Esophagus mucosa (tissue), 1 donor: ENCODE measurements at places on chromosomes 6 and 20. TPM values are rescaled to one million over a fixed set of nuclear protein-coding genes. Genes with fewer than 3 reads are reported as not detected.
A peak's percentile ranks its signal among the peaks of the same experiment; 100 is the strongest.

DNA sequence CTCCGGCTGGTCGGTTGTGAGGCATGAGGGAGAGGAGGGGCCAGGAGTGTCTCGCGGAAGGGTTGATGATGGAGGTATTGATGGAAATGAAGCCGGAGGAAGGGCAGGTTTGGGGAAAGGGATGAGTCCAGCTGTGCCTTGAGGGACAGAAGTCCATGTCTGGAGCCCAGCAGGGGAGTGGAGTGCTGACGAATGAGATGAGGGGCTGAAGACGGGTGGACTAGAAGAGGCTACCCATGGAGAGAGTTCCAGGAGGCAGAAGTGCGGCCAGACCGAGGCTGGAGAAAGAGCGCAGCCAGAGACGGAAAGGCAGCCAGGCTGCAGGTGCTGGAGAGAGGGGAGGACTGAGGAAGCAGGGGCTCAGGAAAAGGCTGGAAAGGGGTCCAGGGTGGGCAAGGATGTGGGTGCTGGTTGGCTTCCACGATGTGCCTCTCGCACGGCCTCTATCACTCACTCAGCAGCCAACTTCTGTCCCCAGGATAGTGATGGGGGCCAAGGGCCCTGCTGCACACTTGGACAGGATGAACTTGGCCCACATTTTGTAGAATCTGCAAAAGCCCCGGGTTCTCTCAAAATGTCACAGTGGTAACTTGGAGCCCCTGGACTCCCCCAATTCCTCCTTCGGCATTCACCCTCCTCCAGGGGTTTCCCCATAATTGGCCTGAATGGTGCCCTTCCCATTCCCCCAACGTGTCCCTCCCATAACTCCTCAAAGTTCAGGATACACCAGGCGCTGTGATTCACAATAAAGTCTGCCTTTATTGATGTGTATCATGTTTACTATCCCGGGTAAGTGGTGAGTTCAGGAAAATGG is 627 bp upstream of the EIF6 start:
- no peak for ATAC-seq

DNA sequence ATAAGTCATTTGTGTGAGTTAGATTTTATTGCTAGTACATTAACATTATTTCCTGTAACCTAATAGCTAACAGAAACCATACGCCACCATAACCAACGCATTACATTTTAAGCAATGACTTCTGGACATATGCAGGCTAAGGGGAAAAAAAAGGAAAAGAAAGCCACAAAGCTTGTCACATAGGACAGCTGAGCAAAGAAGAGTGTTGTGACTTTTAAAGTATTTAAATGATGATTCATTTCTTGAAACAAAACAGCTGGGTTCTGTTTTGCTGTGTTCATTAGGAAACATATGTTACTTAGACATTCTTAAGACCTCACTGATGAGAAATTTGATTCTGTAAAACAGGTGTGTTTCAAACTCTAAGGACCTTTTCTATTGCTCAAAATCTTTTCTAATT is 171.4 kb downstream of the COL9A1 start:
- no peak for ATAC-seq

- ATAC-seq: no peak
These were observed 35.9 kb downstream of the ZC3H12D start for GRCh38 chr6:149448821-149449453.

DNA sequence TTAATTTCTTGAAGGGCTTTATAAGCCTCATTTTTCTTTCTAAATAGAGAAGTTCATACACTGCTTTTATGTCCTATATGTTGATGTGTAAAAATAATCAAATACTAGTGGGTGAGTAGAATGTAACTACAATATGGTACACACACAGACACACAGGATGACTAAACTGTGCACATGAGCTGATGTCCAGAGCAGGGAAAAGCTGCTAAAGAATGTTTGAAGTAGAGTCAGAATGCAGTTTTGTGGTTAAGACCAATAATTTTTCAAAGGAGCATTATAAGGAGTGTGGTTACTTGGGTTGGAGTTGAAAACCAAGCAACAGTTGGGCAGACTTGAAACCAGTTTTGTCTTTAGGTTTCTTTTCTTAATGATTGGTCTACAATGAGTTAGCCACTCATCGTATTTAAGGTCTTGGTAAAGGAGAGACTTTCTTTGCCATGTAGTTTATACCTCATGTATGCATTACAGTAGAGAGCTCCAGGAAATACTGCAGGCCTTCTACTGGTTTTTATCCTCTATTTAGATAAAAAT is 196.6 kb downstream of the ESR1 start:
- no peak for ATAC-seq

Gene TMEM63B
- total RNA-seq: 42.4 TPM

DNA sequence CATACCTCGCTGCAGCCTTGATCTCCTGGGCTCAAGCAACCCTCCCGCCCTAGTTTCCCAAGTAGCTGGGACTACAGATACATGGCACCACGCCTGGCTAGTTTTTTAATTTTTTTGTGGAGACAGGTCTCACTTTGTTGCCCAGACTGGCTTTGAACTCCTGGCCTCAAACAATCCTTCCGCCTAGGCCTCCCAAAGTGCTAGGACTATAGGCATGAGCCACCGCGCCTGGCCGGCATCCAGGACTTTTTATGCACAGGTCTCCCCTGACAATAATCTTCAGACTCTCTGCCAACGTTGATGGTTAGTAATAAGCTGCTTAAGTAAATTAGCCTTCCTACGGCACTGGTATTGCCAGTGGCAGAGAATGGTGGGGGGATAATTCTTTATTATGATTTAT is 110.5 kb upstream of the MTHFD1L start:
- ATAC-seq: no peak

GRCh38 chr6:20769631-20770030 is 235.4 kb downstream of the CDKAL1 start:
- no peak for ATAC-seq

Gene TRIM27
- total RNA-seq: 22.0 TPM

GRCh38 chr6:34914358-34914757 is 25.3 kb downstream of the ANKS1A start:
- no peak for ATAC-seq

GRCh38 chr6:151284012-151284411 is 44.2 kb downstream of the AKAP12 start:
- ATAC-seq: peak; percentile 89

- no peak for ATAC-seq
These were observed 261.2 kb downstream of the PTPRK start for GRCh38 chr6:128259029-128259724.

DNA sequence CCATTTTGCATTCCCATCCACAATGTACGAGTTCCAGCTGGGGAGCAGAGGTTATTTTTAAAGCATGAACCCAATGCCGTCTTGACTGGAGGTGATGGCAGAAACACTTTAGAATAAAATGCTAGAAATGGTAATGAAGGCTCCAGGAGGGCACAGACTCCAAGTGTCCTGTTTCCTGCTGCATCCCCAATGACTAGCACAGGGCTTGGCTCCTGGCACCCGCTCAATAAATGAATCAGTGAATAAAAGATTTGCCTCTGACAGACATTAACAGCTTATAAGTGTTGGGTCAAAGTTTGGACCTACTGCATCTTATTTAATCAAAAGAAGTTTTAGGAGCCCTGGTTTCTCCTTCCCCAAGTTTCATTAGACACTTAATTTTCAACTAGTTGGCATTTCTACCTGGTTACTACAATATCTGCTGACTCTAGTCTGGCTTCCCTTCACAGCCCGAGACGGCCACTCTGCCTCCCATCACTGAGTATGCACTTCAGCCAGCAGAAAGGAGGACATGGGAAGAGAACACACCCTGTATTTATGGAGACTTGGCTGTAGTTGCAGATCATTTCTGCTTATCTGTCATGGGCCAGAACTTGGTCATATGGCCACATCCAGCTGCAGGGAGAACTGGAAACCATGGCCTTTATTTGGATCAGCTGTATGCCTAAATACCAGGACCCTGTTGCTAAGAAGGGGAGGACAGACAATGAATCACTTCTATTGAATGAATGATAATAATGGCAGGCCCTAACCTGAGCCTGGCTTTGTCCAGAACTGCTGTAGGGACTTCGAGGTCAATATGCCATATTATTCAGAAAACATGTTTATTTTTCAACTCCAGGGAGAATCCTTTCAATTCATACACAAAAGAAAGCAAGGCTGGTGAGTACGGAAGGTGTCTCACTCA is 63.1 kb downstream of the TTI1 start:
- ATAC-seq: peak; percentile 63

DNA sequence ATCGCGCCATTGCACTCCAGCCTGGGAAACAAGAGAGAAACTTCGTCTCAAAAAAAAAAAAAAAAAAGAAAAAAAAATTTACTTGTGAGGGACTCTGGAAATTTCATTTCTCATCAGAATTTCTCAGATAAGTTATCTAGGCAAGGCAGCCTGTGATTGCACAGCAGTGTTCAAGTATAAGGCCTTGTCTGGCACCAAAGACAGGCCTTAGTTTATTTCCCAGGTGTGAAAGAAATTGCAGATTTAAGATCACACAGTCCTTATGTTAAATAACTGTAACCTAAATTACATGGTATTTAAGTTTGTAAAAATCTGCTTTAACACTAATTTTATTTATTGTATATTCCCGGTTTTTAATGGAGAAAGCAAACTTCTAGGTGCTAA is 34.8 kb downstream of the HFE start:
- ATAC-seq: no peak

DNA sequence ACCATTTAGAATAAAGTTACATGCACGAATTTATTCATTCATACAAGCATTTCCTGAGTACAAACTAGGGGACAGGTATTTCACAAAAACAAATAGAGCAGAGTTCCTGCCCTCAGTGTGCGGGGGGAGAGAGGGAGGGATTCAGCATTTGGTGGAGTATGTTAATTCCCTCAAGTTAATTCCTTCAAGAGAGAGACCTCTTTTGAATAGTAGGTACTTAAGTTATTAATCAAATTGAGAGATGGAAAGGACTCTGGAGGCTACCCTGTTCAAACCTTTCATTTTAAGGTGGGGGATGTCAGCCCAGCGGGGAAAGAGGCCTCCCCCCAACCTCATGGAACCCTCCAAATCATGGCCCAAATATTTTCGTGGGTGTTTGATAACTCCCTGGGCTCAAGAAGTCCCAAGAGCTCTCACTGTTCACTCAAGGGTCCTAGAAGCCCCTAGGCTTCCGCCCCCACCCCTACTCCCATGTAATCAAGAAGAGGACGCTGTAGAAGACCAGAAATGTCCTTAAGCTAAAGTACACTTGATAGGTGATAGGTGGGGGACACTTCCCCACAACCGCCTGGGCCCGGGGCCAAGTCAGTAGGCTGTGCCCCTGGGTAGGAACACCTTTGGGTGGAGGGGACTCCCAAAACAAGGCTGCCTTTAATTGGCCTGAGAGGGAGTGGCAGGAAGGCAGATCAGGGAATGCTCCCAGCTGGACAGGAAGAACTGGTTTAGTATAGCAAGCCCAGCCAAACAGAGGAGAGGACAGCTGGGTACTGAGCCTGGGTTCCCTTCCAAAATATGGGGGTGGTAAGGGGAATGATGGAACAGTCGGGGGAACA is 2.9 kb downstream of the SDC4 start:
- peak; percentile 58 for ATAC-seq

GRCh38 chr20:37781626-37782025 is 87.8 kb downstream of the CTNNBL1 start:
- no peak for ATAC-seq

GRCh38 chr6:99216959-99217358 is 132.5 kb downstream of the FAXC start:
- ATAC-seq: no peak

- ATAC-seq: peak; percentile 13
These were observed 43.1 kb upstream of the NAA20 start for GRCh38 chr20:19973961-19974629.

GRCh38 chr6:113690281-113691259 is 166.6 kb upstream of the MARCKS start:
- peak; percentile 84 for ATAC-seq

Gene C6orf52
- total RNA-seq: 0.84 TPM

Gene PI16
- total RNA-seq: 0.20 TPM

DNA sequence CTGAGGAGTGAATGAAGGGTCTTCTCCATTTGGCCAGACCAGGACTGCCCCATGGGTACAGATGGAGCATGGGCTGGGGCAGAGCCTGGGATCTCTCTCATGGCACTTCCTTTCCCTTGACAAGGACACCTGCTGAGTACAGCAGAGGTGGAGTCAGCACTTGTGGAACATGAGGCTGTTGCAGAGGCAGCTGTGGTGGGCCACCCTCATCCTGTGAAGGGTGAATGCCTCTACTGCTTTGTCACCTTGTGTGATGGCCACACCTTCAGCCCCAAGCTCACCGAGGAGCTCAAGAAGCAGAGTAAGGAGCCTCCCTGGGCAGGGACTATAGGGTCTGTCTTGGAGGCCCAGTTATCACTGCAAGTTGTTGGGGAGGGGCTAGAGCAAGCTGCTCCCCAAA is 29.6 kb downstream of the GSS start:
- no peak for ATAC-seq

- no peak for ATAC-seq
These were observed 12.2 kb upstream of the SHLD1 start for GRCh38 chr20:5737966-5738365.
